ENCODE measurements at places on chromosomes 16 and 17.

- DNase-seq = no peak
These were observed 1.9 kb upstream of the GNG13 start for GRCh38 chr16:802461-802860.

- DNase-seq = no peak
These were observed 31.0 kb downstream of the MYH10 start for GRCh38 chr17:8599351-8600011.

- no peak for DNase-seq
These were observed 237.5 kb downstream of the CDH8 start for GRCh38 chr16:61798741-61799140.

DNA sequence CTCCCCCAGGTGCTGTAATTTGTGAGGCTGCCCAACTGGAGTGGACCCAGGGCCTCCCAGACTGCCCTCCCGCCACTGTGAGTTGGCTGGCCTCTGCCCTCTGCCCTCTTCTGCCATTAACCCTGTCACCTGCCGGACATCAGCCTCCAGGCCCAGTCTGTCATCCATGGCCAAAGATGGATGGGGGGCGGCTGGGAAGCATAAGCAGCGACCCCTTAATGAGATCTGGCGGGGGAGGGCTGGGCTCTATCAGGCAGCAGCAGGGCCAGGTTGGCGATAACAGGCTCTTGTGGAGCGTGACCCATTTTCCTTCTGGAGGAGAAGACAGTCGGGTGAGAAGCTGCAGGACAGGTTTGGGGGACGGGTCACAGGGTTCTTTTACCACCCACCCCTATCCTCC lies 25.3 kb downstream of the CDK5RAP3 start:
- DNase-seq = no peak

DNA sequence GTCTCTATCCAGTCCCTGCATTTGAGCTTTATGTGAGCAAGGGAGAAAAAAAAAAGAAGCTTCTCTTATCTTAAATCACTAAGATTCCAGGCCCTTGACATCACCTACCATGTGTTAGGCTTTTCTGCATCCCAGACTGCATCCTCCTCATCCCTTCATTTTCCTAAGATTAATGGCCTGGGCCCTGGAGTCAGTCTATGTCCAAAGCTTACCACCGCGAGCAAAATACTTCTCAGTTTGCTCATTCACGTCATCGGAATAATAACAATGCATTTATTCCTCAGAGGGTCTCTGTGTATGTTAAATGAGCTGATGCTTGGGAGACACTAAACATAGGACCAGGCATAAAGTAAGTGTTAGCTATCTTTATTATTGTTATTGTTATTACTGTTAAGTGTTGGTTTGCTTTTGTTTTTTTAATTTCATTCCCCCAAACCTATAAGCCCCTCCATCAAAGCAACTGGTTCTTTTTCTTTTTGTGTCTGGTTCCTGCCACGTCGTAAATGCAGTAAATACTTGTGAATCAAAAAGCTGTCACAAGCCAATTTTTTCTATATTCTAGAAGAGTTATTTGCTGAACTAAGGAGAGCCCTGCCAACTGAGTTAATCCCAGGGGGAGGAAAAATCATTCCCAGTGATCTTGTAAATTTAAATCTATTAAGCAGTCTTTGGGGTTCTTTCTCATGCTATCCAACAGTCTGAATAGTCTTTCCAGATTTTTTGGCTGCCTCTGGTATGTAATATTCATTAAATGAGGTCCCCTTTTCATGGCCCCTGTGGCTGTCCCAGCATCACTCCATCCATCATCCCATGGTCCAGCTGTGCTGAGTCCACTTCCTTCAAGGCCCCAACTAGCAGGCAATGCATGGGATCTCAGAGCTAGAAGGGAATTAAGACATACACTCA lies 46.5 kb downstream of the VAT1L start:
- DNase-seq = no peak

GRCh38 chr16:69611103-69611640 lies 45.4 kb downstream of the NFAT5 start:
- no peak for DNase-seq

Measured in neuronal stem cell (in vitro differentiated cells).